ENCODE measurements at places on chromosomes 7 and 10.

- DNase-seq, result no peak
These were observed 25.8 kb downstream of the BZW2 start for GRCh38 chr7:16671811-16672210.

- DNase-seq, result peak; percentile 4
These were observed 996 bp downstream of the ADAM12 start for GRCh38 chr10:126387041-126387921.

- DNase-seq, result no peak
These were observed 32.5 kb downstream of the ZNF775 start for GRCh38 chr7:150411606-150412005.

DNA sequence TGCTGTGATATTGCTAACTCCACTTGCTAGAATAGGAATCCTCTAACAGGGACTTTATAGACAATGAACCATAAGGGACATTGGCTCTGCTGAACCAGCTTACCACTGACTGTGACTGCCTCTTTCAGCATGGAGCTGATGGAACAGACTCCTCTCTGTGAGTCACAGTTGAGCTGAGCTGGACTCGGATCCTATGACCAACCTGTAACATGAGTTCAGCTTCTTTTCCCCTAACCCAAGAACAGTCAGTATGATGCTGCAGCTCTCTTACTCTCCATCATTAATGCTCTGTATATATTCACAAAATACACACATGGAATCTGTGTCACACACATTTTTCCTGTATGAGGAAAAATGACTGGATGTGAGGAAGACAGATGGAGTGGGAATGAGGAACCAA lies 177.9 kb upstream of the BET1 start:
- DNase-seq, result no peak

- no peak for DNase-seq
These were observed 8.3 kb downstream of the HOXA4 start for GRCh38 chr7:27122077-27122910.

- DNase-seq, result no peak
These were observed 982 bp downstream of the COBL start for GRCh38 chr7:51315393-51316261.
